ENCODE measurements at places on chromosomes 11 and 22. TPM values are rescaled to one million over a fixed set of nuclear protein-coding genes. Genes with fewer than 3 reads are reported as not detected.
A peak's percentile ranks its signal among the peaks of the same experiment; 100 is the strongest.

Gene MOGAT2
- not detected for total RNA-seq

DNA sequence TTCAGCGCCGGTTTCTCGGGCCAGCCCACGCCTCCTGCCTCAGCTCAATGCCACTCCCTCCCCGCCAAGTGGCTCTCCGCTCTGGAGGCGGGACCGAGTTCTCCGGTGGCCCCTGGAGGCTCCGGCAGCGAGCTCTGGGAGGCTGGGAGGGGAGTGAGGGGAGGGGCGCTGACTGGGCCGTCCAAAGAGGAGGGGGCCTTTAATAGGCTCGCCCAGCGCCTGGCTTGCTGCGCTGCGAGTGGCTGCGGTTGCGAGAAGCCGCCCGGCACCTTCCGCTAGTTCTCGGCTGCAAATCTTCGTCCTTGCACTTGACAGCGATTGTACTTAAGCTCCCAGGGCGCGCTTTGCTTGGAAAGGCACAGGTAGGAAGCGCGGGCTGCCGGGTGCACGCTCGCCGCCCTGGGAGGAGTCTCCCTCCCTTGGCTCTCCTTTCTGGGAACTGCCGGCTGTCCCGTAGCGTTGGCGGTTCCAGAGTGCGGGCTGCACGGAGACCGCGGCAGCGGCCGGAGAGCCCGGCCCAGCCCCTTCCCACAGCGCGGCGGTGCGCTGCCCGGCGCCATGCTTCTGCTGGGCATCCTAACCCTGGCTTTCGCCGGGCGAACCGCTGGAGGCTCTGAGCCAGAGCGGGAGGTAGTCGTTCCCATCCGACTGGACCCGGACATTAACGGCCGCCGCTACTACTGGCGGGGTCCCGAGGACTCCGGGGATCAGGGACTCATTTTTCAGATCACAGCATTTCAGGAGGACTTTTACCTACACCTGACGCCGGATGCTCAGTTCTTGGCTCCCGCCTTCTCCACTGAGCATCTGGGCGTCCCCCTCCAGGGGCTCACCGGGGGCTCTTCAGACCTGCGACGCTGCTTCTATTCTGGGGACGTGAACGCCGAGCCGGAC is at the start of gene ADAMTS15:
Gene ADAMTS15, plus strand, starts transcription at position 230 of the 894 bp plus-strand sequence. Its CDS starts 329 bp downstream, at position 559.
- peak; percentile 15 for DNase-seq
- no peaks in the 10 kb centered on the region for H3K27me3 ChIP-seq
- no peak within 1 kb of the TSS for H3K4me3 ChIP-seq
- H3K27ac ChIP-seq = no peak within 1 kb of the TSS
- H3K36me3 ChIP-seq = no peaks in the 10 kb centered on the region
- H3K4me1 ChIP-seq = peaks cover 14% of the 10 kb centered on the region

DNA sequence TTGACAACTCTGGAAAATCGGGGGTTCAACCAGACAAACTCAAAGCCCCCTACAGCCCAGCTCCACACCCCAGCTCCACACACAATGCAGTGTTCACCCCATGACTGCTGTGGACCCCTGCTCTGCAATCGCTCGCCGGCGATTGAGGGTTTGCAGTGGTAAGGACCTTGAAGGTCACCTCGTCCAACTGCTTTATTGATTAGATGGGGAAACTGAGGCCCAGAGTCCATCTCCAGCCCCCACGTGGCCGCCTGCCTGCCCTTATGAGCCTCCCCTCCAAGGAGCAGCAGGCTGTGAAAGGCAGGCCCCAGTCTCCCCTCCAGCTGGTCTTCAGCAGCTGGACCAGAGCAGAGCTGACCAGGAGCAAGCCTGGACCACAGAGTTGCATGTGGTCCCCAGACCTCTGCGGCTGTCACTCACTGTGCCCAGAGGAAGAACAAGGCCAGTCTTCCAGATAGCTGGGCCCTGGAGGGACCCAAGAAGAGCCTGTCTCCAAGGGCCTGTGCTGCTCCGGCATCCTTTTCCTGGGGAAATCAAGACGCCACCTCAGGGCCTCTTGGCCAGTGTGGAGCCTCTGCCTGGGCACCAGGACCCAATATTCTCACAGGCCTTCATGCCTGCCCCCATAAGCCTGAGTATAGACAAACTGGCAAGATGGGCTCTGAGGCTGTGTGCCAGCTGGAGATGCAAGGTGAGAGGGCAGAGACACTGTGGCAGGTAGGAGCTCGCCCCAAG is 8.8 kb upstream of the LINC01488 start:
- H3K4me1 ChIP-seq = no peaks in the 10 kb centered on the region
- H3K27me3 ChIP-seq = no peaks in the 10 kb centered on the region
- H3K4me3 ChIP-seq = no peak overlapping the region
- no peak for DNase-seq
- H3K36me3 ChIP-seq = no peaks in the 10 kb centered on the region

DNA sequence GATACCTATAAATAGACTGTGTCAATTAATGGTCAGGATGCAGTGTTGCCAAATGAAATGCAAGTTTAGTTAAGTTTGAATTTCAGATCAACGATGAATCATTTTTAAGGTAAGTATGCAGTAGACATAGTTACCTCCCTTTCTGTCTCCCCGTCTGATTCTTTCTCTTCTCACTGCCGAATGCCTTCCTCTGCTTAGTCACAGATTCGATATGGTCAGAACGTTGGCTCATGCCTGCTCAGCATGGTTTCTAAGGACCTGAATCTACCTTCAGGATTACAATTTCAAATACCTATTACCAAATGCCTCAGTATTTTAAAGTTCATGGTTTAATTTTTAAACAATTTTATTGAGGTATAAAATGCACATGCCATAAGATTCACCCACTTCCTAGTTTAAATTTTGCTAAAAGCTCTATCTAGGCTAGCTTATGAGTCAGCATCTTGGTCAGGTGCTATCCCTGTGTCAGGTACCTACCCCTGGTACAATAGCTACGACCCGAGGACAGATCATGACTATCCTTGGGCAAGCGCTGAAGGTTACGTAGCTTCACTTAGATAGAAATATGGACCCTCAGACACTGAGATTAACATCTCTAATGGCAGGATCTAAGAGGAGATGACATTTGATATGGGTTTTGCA is 78.2 kb upstream of the SPON1 start:
- peaks cover 3% of the 10 kb centered on the region for H3K27me3 ChIP-seq
- no peaks in the 10 kb centered on the region for H3K4me1 ChIP-seq
- DNase-seq = no peak
- no peak overlapping the region for H3K4me3 ChIP-seq
- H3K36me3 ChIP-seq = no peaks in the 10 kb centered on the region

DNA sequence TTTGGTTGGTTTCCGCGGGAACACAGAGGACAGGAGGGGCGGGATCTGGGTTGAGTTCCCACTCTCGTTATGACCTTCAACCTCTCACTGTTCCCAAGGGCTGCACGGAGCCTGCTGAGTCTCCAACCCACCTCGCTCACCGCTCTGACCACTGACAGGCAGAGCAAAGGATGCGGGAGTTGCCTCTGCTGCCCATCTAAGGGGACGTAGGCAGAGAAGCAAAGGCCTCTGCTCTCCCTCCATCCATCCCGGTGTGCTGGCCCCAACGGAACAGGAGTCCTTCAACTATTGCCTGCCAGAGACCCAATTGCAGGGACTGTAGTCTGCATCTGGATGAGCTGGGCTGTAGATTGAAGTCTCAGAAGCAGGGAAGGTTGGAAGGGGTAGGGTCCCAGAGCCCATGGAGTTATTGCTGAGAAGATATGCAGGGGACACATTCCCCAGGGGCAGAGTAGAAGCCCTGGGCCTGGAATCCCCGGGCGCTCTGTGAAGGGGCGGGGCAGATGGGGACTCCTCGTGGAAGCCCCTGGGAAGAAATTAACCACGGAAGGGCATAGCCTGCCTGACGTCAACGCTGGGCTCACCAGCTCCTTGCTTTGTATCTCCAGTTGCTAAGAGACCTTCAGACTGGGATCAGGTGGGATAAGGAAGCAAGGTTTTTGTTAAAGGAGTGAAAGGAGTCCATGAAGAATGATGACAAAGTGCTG is 12.7 kb upstream of the FXYD2 start:
- H3K27me3 ChIP-seq = no peaks in the 10 kb centered on the region
- no peak overlapping the region for H3K27ac ChIP-seq
- no peaks in the 10 kb centered on the region for H3K36me3 ChIP-seq
- H3K4me3 ChIP-seq = no peak overlapping the region
